ENCODE measurements at places on chromosomes 7 and 10. TPM values are rescaled to one million over a fixed set of nuclear protein-coding genes. Genes with fewer than 3 reads are reported as not detected.

The AKR1C8 gene
- total RNA-seq = not detected

The VIPR2 gene
- 0.07 TPM for total RNA-seq

The NRP1 gene
- 335 TPM for total RNA-seq

The OPALIN gene
- total RNA-seq = not detected

The UPF2 gene
- 15.6 TPM for total RNA-seq

The SOSTDC1 gene
- total RNA-seq = not detected

The ENTPD1 gene
- 2.7 TPM for total RNA-seq

The MYO1G gene
- 0.07 TPM for total RNA-seq

The GIMAP8 gene
- total RNA-seq = 0.07 TPM
